ENCODE measurements at places on chromosomes 1 and 21.

DNA sequence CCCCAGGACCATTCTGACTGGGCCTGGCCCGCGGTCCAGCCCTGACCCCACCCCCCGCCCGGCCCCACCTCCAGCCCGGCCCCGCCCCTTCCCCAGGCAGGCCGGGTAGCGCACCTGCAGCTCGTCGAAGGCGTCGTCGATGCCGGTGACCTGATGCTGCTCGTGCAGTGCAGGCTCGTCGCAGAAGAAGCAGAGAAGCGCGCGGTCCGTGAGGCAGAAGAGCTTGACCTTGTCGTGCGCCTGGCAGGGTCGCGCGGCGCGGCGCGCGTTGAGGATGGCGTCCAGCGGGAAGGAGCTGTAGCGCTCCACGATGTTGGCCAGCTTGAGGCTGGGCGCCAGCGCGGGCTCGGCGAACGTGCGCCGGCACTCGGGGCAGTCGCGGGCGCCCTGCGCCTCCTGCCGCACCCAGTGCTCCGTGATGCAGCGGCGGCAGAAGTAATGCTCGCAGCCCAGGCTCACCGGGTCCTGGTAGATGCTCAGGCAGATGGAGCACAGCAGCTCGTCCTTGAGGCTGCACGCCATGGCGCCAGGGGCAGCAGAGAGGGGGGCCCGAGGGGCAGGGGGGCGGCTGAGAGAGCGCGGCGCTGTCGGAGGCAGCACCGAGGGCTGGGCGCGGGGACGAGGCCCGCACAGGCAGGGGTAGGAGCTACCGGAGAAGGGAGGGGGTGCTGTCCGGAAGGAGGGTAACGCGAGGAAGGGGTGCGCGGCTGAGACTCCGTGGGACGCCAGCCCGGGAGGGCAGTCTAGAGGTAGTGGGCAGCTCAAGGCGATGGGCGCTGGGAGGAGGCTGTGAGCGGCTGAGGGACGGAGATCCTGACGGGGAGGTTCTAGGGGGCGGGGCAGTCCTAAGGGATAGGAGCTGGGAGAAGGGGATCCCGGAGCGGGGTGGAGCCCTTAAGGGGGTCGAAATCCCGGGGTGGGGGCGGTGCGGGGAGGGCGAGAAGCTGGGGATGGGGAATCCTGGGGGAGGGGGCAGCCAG is 642 bp downstream of the TRIM62 start:
- DNase-seq = peak; percentile 53

GRCh38 chr1:10735563-10736305 is 60.7 kb downstream of the CASZ1 start:
- peak; percentile 70 for DNase-seq

- DNase-seq = no peak
These were observed 86.1 kb downstream of the OBSCN start for GRCh38 chr1:228293816-228294500.

GRCh38 chr21:38277501-38278131 is 20.8 kb downstream of the KCNJ15 start:
- DNase-seq = no peak

DNA sequence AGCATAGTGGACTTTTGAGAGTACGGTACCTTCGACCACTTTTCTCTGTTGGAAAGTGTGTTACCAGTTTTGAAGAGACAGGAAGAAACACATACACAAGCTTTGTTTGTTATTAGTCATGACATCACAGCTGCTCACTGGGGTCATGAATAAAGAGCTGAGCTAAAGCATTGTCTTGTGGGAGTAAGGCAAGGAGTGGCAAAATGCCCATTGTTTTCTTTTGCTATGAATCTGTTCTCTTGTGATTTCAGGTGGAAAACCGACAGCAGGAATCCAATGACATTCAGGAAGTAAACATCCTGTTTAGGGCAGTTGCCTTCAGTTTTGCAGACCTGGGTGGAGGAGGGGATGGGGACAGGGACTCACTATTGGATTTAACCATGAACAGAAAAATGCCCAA is 66.2 kb downstream of the RGL1 start:
- no peak for DNase-seq

DNA sequence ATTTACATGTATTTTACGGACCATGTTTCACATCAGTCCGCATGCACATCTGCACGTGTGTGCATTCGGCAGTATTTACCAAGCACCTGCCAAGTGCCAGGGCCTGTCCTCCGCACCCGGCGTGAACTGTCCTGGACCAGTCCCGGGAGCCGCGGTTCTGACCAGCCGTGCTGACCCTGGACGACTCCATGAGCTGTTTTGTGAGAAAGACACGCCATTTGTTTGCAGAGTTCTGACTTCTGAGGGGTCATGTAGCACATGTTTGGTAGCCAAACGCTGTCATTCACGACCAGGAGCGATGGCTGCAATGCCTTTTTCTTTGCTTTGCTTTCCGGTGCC is 3.3 kb upstream of the OLIG2 start:
- no peak for DNase-seq

DNA sequence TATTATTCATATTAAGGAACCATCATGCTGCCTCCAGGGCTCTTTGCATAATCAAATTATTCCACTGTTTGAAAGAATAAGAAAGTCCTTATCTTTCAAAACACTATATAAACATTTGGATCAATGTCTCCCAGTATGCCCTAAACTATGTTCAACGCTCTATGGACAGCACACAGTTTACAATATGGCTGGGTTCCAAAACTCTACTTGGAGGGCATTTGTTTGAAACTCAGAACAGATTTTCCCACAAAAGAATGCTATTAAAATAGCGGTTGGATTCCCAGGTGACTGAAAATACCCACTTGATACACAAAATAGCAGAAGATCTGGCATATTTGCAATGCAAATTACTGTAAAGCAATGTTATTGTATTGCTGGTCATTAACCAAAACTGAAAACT is 3.2 kb downstream of the HAO2 start:
- no peak for DNase-seq

DNA sequence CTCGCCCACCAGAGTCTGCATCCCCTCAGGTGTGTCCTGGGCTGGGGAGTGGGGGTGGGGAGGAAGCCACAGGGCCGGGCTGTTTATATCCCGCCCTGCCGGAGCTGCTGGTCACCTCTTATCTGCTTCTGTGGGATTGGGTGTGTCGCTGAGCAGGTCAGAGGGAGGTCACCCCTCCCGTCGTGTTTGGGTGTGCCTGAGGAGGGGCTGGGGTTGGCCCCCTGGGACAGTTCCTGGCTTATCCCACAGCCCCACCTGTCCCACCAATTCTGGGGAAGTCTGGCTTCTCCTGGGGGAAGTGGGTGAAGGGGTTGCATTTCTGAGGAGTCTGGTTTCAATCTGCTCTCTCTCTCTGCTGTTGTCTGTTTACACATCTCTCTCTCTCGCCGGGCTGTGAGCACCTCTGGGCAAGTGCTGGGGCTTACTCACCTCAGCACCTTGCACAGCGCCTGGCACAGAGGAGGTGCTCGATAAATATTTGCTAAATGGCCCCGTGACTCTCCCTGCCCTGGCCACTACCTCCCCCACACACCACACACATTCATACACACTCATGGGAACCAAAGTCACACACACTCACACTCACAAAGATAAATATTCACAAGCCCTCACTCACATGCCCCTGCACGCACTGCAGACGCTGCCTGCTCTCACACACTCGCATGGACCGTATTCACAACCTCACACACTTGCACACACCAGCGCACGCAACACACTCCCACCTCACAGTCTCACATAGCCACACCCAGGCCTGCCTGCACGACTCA is 8.3 kb downstream of the ELF3 start:
- no peak for DNase-seq

GRCh38 chr1:175307160-175307559 is 114.6 kb upstream of the KIAA0040 start:
- no peak for DNase-seq

GRCh38 chr1:229666585-229666984 is 40.5 kb downstream of the URB2 start:
- DNase-seq = no peak

DNA sequence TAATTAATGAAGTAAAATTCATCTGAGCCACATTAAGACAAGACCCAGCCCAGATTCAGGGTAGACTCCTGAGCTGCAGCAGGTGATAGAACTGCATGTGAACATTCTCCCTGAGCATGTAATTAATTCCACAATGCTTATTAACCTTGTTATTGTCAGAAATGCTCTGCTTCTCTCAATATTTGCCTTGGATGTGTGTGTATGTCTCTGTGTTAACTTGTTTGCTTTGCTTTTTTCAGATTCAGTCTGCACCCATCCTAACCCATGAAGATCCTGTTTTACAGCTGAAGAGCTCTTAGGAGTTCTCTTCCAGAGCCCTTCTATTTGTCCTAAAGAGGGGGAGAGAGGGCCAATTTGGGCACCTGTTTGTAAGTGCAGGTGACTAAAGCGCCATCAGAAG is 143.2 kb upstream of the BMP8A start:
- no peak for DNase-seq

DNA sequence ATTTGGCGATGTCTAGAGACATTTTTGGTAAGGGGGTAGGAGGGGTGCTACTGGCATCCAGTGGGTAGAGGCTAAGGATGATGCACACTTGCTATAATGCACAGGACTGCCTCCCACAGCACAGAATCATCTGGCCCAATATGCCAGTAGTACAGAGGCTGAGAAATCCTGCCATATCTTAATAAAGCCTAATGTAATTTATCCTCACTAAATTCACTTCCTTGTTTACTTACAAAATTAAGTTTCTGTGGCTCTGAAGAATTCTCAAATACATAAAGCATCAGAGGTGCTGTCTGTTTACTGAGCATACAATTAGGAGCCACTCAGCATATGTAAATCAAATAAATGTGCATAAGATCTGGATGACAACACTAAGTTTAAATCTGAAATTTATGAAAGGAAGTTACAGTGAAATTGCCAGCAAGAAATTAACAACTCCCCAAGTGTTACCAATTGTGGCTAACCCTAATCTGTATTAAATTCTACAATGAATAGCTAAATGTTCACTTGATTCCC is 26.5 kb downstream of the NGF start:
- no peak for DNase-seq

DNA sequence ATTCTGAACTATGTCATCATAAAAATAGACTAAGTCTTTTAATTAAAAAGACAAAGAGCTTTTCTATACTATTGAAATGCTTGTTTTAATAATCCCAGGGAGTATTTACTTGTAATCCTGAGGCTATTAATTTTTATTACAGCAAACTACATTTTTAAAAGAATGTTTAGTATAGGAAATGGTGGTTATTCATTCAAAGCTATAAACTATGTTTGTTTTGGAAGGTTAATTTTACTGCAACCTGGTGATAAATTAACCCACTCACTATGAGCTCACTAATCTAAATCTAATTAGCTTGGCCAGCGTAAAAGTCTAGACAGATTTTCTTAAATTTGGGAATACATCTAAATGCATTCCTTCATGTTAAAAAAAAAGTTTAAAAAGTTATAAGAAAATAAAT is 13.8 kb upstream of the EYA3 start:
- no peak for DNase-seq

DNA sequence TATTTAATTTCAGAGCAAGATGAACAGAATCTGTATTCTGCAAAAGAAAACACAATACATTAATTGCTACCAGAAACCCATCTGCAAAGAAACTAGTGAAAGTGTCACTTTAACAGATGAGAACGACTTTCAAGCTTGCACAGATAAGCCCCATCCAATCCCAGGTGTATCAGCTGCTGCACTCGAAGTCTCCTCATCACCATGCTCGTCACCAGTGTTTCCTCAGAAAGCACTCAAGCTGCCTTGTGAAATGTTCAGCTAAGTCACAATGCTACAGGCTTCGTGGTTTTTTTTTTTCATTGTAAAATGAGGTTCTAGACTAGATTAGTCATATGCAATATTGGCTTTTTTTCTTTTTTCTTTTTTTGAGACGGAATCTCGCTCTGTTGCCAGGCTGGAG is 3.3 kb upstream of the TOMM20 start:
- DNase-seq = no peak

DNA sequence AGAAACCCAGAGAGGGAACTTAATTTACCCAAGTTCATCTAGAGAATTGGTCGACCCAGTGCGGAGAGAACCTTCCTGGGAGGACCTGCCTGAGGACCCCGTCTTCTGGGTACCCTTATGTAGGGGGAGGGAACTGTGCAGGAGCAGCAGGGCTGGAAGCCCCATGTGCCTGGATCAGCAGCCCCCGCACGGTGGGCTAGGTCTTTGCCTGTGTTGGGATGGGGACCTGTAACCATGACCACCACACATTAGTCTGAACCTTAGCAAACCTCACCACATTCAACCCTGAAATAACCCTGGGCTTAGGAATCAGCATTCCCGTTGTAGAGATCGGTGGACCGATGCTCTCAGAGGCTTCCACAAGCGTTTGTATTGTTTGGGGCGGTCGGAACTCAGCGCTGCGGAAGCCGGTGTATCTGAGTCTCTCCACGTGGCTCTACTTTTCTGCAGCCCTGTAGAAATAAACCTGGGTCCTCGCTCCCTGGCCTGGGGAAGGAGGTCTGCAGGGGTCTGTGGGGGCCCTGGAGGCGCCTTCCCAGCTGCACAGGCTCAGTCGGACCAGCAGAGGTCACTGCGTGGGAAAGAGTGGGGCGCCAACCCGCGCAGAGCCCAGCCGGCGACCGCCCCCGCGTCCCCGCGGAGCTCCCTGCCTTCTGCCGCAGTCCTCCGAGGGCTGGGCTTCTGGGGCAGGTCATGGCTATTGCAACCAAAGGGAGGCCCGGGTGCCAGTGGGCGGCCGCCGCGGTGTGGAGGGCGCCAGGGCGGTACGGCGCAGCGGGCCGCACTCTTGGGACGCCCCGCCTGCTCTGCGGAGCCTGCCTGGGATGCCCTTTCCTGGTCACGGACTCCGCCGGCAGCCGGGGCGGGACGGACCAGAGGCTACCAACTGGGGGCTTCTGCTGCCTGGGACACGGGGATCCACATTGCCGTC is 36.2 kb upstream of the KCNA10 start:
- peak; percentile 59 for DNase-seq

GRCh38 chr1:63976006-63976405 is 202.2 kb downstream of the ROR1 start:
- DNase-seq = no peak

GRCh38 chr1:207264663-207265252 is 56.7 kb upstream of the CD55 start:
- no peak for DNase-seq

- DNase-seq = no peak
These were observed 124.5 kb downstream of the GLIS1 start for GRCh38 chr1:53614231-53615021.

DNA sequence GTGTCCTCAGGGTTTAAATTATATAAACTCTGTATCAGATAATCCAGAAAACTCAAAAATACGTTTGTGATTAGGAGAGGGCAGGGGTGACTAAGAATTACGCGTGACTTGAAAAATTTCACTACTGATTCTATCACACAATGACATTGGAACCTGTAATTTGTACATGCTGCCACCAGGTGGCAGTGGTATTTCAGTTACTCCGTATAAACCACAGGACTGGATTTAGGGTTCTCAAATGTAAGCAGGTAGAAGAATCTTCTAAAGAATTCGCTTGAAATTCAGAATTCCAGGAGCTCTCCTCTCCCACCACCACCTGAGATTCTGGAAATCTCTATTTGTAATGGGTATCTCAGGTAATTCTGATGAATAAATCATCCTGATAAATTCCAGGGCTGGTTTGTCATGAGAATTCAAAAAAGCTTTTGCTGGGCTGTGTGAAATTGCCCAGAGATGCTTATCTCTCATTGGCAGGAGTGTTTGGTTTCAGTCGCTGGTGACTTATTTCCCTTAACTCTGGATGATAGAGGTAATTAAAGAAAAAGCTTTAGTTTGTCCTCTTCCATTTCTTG is 1.7 kb upstream of the KRTAP7-1 start:
- peak; percentile 26 for DNase-seq
